Stimulated activated CD8-positive, alpha-beta memory T cell treated with anti-CD3 and anti-CD28 coated beads, Interleukin-4, amount 100 ng/mL, for 1 hour (primary cell): ENCODE measurements at places on chromosomes 12 and 14.

- DNase-seq: peak; percentile 11
Measured at GRCh38 chr14:49586673-49587460, 687 bp upstream of the RPS29 start.

GRCh38 chr14:93834699-93835371, 46.5 kb upstream of the PRIMA1 start:
- DNase-seq: no peak

- DNase-seq: no peak
Measured at GRCh38 chr14:82385048-82385447, 851.4 kb upstream of the SEL1L start.

- no peak for DNase-seq
Measured at GRCh38 chr12:9864913-9865675, 4.1 kb downstream of the CLEC2B start.

DNA sequence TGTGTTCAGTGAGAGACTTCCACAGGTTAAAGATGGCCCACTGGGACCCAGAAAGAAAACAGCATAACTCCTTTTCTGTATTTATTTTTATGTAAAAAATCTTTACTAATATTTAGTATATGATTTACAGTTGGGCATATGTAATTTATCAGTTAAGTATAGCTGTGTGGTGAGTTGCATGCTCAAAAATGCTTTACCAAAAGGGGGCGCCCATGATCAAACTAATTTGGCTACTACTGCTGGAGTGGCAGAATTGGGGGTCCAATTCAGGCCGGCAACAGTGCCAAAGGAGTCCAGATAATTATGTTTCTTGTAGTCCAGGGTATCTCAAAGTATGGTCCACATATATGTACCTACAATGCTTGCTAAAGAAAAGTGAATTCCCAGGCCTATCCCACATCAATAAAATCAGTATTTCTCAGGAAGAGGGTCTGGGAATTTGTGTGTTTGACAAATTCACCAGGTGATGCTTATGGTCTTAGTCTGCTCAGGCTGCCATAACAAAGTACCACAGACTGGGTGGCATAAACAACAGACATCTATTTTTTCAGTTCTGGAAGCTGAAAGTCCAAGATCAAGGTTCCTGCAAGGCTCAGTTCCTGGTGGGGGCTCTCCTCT, 152.0 kb downstream of the KTN1 start:
- peak; percentile 24 for DNase-seq

- no peak for DNase-seq
Measured at GRCh38 chr14:95193081-95193480, 35.8 kb upstream of the DICER1 start.

DNA sequence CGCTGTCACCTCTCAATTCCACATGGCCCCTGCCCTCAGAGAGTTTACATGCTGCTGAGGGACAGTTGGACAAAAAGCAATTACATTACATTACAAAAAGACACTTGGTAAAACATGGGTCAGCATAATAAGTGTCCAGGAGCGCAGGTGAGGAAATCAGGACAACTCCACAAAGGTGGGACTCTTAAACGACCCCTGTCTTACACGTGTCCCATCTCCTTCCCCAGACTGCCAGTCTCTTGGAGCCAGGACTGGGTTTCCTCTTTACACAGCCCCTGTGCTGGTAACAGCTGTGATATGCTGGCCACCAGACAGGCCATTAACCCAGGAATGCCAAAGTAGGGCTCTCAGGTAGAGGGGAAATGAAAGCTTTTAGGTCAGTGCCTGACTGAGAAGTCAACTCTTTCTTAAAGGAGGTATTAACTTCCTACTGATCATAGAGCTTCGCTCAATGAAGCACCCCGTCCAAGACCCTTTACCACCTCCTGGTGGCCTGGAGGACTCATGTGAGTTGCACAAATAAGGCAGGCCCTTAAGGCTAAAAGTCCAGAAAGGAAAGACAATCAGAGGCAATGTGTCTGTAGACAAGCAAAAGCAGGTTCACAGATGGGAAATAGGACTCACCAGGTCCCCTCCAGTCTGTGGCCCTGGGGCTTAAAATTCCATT, 55.5 kb downstream of the ANO2 start:
- DNase-seq: no peak

GRCh38 chr14:38710881-38711280, 392.2 kb downstream of the SEC23A start:
- no peak for DNase-seq

DNA sequence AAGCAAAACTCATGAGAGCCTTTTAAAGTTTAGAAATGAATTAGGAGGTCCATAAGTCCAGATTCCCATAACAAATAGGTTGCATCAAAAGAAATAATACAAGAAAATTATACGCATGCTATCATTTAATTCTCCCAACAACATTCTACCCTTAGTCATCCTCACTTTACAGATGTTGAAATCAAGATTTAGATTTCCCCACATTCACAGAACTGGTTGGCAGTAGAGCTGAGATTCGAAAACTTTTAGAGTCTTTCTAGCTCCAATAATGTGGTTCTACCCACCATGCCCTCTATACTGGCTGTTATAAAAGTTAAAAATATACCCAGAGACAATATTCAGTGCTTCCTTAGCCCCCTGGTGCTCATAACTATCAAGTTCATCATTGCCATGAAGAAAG, 56.6 kb upstream of the METAP2 start:
- DNase-seq: no peak

DNA sequence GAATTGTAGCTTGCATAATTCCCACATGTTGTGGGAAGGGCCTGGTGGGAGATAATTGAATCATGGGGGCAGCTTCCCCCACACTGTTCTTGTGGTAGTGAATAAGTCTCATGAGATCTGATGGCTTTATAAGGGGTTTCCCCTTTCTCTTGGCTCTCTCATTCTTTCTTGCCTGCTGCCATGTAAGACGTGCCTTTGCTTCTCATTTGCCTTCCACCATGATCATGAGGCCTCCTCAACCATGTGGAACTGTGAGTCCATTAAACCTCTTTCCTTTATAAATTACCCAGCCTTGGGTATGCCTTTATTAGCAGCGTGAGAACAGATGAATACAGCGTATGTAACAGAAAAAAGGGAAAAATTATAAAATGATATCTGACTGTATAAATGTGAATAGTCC, 21.1 kb downstream of the C12orf71 start:
- DNase-seq: no peak
